NCI-H187 (cell line): ENCODE measurements at places on chromosomes 13 and 19.

GRCh38 chr19:31666126-31666525 lies 316.9 kb upstream of the TSHZ3 start:
- DNase-seq, result no peak

DNA sequence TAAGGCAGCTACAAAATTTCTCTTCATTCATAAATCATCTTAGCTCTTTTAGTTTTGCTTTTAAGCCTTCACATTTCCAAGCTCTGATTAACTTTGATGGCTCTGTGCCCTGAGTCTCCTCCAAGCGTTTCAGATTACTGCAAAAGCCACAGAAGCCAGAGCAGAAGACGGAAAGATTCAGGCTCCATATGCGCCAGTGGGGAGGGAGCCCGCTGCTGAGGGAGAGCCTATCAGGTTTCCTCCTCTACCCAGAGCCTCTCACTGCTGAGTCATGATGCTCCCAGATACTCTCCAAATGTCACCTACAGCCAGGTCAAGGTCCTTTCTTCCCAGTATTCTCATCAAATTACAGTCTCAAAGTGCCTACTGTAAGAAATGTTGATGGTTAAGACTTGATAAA lies 193.6 kb downstream of the RAP2A start:
- DNase-seq, result peak; percentile 79

DNA sequence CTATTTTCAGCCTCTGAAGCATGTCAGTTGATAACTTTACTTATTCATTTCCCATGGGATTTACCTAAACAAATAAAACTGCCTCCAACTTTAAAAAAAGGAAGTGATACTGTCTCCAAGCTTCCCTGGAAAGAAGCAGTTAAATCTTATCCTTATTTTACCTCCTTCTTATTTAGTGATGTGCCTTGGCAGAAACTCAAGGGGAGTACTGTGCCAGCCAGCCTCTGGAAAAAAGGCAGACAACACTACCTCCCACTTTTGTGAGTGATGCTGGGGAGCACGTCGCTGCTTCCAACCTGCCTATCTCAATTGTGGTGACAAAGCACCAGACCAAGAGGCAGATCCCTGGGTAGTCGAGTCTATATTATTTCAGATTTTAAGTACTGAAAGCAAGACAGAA lies 765.6 kb downstream of the DIAPH3 start:
- DNase-seq, result no peak

DNA sequence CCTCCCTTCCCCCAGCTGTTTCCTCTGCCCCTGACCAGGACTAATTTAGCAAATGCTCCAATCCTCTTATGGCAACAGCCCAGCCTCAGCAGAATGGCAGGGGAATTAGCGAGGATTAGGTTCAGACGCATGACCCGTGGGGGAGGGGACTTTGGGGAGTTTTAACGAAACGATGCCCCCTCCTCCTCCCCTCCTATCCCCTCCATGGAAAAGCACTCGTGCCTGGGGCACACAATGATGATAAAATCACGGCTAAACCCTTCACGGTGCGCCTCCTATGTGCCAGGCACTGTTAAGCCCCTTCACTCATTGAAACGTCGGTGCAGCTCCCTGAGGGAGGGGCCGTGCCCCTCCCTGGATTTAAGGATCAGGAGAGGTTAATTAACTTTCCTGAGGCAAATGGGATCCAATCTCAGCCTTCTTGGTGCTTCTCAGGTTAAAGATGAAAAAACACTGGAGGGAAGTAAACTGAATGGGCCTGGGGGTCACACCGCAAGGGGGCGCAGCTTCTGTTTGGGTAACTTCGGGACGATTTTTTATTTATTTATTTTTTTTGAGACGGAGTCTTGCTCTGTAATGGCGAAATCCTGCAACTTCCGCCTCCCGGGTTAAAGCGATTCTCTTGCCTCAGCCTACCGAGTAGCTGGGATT lies 10.1 kb upstream of the TPRX2 start:
- no peak for DNase-seq

DNA sequence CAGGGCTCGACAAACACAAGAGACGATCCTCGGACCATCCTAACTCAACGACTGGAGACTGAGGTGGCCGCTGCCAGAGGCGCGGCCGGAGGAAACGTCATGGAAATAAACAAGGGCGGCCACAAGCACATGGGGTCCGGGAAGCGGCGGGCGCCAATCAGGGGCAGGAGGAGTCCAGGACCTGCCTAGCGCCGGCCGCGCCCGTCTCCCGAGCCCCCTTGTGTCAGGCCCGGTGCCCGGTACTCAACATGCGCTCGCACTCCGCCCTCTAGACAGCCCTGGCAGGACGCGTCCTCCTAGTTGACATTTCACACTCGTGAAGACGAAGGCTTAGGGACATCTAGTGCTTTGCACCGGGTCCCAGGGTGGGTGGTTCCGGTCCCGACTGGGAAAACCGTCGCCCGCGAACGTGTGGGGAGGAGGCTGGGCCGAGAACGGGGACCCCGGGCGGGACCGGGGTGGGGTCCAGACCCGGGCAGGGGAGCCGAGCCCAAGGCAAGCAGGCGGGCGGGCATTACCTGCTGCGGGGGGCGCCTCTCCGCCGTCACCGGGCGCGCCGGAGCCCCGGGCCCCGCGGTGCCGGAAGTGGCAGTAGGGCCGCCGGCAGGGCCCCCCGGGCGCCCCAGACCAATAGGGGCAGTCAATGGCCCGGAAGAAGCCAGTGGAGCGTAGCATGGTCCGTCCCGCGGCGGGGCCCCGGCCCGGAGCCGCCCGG lies 442 bp downstream of the REXO1 start:
- no peak for DNase-seq

DNA sequence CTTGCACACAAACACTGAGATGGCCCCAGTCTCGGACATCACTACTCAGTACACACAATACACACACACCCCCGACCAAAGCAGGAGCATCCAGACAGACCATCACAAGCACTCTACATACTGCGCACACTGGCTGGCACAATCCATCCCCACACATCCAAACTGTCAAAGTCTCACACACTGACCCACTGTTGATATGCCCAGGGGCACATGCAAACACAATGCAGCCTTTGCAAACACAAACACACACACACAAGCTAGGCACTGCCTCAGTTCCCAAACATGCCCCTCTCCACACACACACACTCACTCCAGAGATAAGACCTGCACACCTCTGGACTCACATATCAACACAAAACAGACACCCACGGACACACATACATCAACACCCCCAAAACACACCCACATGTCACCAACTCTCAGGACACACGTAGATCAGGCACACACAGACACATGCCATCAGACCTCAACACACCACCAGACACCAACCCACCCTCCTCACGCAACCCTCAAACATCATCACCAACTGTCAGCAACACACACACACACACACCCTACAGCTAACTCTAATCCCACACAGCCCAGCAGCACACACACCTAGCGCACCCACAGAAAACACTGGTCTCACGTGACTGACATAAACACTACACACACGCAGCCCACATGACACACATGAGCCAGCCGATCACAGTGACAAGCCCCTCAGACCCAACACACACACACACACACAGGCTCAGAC lies 1.9 kb downstream of the BBC3 start:
- DNase-seq, result no peak

DNA sequence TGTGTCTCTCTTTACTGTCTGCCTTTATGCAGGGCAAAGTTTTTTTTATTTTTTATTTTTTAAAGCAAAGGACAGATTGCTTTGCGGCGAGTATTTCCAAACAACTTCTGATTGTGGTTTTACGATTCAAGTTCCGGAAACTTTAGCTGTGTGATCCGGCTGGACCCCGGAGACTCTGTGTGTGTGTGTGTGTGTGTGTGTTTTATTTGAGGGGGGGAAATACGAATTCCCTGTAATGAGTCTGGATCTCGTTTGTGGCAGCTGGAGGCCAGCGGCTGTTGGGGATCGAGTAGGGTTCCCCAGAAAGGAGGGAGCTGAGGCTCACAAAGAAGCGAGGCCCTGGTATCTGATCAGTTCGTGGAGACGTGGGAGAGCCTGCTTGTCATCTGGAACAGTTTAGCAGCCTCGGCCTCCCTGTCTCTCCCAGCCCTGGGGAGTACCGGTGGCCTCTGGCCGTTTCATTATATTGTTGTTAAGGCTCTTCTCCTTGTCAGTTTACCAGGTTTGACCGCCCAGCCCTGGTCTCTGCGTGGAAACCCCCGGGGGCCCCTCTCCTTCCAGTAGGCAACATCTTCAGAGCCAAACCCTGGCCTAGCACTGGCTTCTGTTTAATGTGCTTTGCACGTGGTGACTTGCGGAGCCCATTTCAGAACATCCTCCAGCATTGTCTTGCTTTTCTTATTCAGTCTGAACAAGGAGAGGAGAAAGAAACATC lies 1.3 kb downstream of the FARP1 start:
- DNase-seq, result no peak

GRCh38 chr19:5903624-5904351 lies at the start of gene NDUFA11:
TSS of gene NDUFA11 (minus strand) at chr19:5903790. CDS start at chr19:5903708, 82 bp downstream.
- peak; percentile 88 for DNase-seq

GRCh38 chr13:35857769-35858168 lies 273.4 kb downstream of the DCLK1 start:
- no peak for DNase-seq

- DNase-seq, result no peak
Measured at GRCh38 chr13:110382229-110382628, 75.1 kb downstream of the COL4A2 start.

- DNase-seq, result no peak
Measured at GRCh38 chr13:89726690-89727435, 1620.6 kb upstream of the MIR17HG start.

- no peak for DNase-seq
Measured at GRCh38 chr19:28899703-28900102, 313.2 kb downstream of the UQCRFS1 start.

DNA sequence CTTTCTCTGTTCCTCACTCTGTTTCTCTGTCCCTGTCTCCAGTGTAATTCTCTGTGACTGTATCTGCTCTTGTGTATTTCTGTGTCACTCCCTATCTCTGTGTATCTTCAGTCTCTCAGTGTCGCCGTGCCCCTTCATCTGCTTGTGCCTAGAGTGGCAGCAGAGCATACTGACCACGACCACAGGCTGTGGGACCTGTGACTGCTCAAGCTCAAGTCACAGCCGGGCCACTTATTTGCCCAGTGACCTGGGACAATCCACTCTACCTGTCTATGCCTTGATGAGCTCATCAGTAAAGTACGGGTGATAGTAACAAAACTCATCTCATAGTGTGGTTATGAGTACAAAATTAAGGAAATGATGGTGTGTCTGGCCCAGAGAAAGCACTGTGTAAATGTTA lies 8.7 kb downstream of the TMEM147 start:
- no peak for DNase-seq

GRCh38 chr19:51461723-51462161 lies 3.5 kb upstream of the SIGLEC8 start:
- no peak for DNase-seq

- DNase-seq, result no peak
Measured at GRCh38 chr13:110562696-110563462, 1.4 kb upstream of the RAB20 start.

DNA sequence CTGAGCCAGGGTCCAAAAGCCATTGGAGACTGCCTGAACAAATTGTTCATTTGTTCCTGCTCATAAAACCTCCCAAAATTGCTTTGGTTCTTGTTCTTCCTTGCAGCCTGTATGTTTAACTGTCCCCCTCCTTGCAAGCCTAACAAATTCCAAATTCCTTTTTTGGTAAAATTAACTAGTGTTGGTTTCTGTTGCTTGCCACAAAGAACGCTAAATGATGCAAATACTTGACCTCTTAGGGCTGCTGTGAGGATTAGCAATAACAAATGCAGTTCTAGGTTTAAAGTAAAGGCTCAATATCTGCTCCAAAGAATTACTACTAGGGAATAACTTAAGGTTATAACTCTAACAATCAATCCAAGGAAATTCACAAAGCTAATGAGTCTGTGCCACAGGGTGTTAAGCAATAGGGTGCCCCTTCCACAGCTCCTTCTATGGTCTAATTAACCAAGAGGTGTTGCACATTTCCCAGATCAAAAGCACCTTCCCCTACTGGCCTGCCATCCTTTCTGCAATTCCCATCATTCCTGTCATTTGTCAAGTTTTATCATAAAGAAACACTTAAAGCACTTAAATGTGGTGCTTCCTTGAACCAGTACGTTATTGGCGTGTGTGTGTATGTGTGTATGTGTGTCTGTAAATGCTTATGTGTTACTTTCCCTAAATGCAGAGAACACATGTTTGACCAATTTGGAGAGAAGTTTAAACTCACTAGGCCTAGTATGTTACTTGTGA lies 110.2 kb downstream of the RAP2A start:
- DNase-seq, result no peak

- DNase-seq, result no peak
Measured at GRCh38 chr19:54373781-54374631, 9.3 kb upstream of the LAIR1 start.

DNA sequence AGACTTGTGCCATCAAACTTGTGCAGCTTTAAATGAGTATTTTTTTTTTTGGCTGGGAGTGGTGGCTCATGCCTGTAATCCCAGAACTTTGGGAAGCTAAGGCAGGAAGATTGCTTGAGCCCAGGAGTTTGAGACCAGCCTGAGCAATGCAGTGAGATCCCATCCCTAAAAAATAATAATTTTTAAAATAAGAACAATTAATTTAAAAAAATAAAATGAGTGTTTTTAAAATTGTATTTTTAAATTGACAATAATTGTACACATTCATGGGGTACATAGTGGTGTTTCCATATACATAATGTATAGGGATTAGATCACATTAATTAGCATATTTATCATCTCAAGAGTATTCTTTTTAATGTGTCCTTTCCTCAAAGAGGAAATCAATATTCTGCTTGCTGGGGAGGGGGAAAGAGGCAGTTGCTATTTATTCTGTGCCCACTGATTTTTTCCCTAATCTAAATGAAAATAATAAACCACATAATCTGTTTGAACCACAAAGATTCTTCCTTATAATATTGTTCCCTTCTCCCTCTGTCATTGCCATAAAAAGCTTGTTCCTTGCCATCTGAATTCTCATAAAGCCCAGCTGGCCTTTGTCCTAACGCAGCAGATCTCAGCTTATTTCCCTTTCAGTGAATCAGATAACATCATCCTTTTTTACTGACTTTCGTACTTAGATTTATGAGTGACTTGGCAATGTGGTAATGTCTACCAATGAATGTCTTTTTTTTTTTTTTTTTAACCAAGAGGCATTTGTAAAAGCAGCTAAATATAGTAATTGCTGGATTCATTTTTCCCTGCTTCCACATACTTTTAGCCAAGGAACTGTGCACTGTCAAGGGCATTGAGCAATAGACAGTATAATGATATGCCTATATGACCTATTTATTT lies 81.8 kb upstream of the RUBCNL start:
- DNase-seq, result no peak

DNA sequence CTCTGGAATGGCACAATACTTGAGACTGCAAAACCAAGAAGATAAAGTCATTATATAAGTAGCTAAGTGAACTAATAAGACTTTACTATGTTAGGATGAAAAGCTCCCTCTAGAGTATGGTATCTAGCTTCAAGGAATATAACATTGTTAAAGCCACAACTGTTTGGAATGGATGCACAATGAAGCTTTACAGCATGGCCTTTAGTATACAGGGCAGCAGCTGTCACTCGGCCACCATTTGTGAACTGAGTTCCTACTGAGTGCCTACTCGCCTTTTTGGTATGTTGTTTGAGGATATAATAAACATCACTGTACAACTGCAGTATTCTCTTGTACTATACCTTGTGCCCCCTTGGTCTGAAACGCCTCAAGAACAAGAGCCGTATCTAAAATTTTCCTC lies 6.8 kb downstream of the ALG5 start:
- no peak for DNase-seq

- DNase-seq, result no peak
Measured at GRCh38 chr19:35149463-35149862, 5.1 kb upstream of the FXYD5 start.
